ENCODE measurements at places on chromosomes 2 and 18. TPM values are rescaled to one million over a fixed set of nuclear protein-coding genes. Genes with fewer than 3 reads are reported as not detected.

- DNase-seq, result no peak
These were observed 398 bp downstream of the INPP5D start for GRCh38 chr2:233060501-233060979.

- DNase-seq, result no peak
These were observed 23.7 kb upstream of the CXCR4 start for GRCh38 chr2:136141510-136142149.

The LRRTM1 gene
- not detected for total RNA-seq

- no peak for DNase-seq
These were observed 8.2 kb upstream of the CLIP4 start for GRCh38 chr2:29106980-29107388.
